ENCODE measurements at places on chromosomes 16 and 17. TPM values are rescaled to one million over a fixed set of nuclear protein-coding genes. Genes with fewer than 3 reads are reported as not detected.

CD300LB gene
- not detected for total RNA-seq

SSTR5 gene
- 2.8 TPM for total RNA-seq

SALL1 gene
- not detected for total RNA-seq

- DNase-seq = no peak
Observed at GRCh38 chr16:22859925-22860324, 46.0 kb downstream of the HS3ST2 start.

GRCh38 chr16:4688674-4689045 lies 4.7 kb upstream of the NUDT16L1 start:
- no peak for DNase-seq

ARL17A gene
- total RNA-seq = 12.5 TPM

- no peak for DNase-seq
Observed at GRCh38 chr16:2429771-2430663, 770 bp downstream of the CCNF start.

GRCh38 chr16:57315416-57315815 lies 30.9 kb upstream of the PLLP start:
- DNase-seq = no peak

SOX8 gene
- total RNA-seq = 1.8 TPM

- DNase-seq = no peak
Observed at GRCh38 chr17:6713130-6713917, at the start of gene SLC13A5. Gene SLC13A5 (minus strand): TSS chr17:6713369. CDS start chr17:6713333, 36 bp downstream.

MARVELD3 gene
- total RNA-seq = 0.08 TPM

MT4 gene
- total RNA-seq = not detected

GRCh38 chr16:69346683-69347082 lies 4.9 kb downstream of the TMED6 start:
- no peak for DNase-seq

- no peak for DNase-seq
Observed at GRCh38 chr16:72172105-72173034, at the start of gene PMFBP1. Gene PMFBP1 (minus strand): TSS chr16:72172155. CDS start chr16:72171208, 947 bp downstream.

GRCh38 chr17:67171560-67171959 lies 73.4 kb downstream of the HELZ start:
- DNase-seq = no peak

- no peak for DNase-seq
Observed at GRCh38 chr16:86048221-86048620, 149.3 kb downstream of the IRF8 start.

PABPN1L gene
- not detected for total RNA-seq

TBC1D28 gene
- total RNA-seq = not detected

IKZF3 gene
- total RNA-seq = 0.59 TPM

DNA sequence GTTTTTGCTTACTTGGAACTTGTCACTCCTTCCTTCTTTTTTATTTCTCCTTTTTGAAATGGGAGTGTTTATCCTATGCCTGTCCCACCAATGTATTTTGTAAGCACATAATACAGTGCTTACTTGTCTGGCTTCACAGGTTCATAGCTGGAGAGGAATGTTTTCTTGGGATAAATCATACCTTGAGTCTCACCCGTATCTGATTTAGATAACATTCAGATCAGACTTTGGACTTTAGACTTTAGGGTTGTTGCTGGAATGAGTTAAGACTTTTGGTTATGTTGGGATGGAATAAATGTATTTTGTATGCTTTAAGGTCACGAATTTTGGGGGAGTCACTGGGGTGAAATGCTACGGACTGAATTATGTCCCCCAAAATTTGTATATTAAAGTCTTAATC lies 13.0 kb upstream of the LRRC75A start:
- DNase-seq = no peak

CCDC78 gene
- total RNA-seq = 18.2 TPM

KRT40 gene
- total RNA-seq = not detected

DNA sequence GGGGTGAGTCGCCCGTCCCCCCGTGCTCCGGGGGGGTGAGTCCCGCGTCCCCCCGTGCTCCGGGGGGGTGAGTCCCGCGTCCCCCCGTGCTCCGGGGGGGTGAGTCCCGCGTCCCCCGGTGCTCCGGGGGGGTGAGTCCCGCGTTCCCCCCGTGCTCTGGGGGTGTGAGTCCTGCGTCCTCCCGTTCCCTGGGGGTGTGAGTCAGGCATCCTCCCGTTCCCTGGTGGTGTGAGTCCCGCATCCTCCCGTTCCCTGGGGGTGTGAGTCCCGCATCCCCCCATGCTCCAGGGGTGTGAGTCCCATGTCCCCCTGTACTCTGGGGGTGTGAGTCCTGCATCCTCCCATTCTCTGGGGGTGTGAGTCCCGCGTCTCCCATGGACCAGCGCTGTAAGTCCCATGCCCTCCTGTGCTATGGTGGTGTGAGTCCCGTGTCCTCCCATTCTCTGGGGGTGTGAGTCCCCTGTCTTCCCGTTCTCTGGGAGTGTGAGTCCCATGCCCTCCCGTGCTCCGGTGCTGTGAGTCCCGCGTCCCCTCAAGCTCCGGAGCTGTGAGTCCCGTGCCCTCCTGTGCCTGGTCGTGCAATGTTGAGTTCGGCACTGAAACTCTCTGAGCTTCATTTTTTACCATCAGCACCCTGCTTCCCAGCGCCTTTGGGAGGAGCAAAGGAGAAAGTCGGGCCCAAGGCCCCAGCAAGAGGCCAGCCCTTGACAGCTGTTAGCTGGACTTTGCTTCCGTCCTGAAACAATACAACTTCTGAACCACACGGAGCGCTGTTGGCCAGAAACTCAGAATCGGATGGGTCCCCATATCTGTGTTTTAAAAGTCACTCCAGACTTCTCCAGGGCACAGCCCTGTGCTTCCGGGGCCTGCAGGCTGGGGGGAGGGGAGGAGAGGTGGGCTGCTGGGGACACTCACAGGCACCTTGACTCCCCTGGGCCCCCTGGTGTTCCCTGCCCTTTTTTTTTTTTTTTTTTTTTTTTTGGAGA lies 11.5 kb upstream of the ZC3H18 start:
- DNase-seq = no peak

GRCh38 chr16:75293772-75294171 lies 42.3 kb upstream of the BCAR1 start:
- no peak for DNase-seq

- DNase-seq = no peak
Observed at GRCh38 chr17:46771561-46772474, 46.7 kb downstream of the WNT3 start.

HOXB1 gene
- not detected for total RNA-seq

CENPT gene
- 43.4 TPM for total RNA-seq

DNA sequence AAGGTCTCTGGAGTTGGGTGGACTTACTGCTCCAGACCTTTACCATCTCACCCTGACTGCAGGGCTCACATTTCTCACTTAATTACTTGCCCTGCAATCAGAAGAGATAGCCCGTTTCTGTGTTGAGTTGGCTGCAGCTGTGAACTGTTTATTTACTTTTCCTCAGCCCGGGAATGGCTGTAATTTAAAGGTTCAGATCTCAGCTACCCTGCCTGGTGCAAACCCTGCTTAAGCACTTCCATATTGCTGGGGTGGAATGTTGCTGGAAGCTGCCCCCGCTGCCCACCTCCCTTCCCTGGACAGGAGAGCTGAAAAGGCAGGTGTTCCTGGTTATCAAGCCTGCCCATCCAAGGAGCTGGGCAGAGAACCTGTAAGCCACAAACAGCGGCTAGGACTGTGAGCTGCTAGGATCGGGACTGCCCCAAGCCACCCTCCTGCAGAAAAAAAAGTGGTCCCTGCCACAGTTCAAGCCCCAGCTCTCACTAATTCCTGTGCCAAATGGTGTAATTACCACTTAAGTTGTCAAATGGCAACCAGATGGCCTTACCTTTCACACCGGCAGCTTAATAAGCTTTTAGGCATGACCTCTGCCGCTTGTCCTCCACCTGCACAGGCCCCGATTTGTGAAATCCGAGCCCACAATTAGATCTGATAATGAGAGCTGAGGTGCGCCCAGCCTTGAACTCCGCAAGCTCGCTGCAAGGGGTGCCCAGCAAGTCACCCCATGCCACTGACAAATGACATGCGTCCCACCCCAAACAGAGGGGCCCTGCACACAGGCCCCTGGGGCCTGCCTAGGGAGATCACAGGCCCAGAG lies 269.8 kb downstream of the C16orf95 start:
- no peak for DNase-seq

Measured in Panc1 (cell line).